ENCODE measurements at places on chromosomes 7 and 10. TPM values are rescaled to one million over a fixed set of nuclear protein-coding genes. Genes with fewer than 3 reads are reported as not detected.

VDAC2 gene
- total RNA-seq = 152 TPM

FAM180A gene
- 13.7 TPM for total RNA-seq

TEX36 gene
- not detected for total RNA-seq

EXOSC1 gene
- total RNA-seq = 33.8 TPM

GSTO2 gene
- total RNA-seq = 17.2 TPM

PCLO gene
- 7.4 TPM for total RNA-seq

PRR15 gene
- total RNA-seq = 46.1 TPM

DNAAF5 gene
- 30.9 TPM for total RNA-seq

SH3PXD2A gene
- total RNA-seq = 62.3 TPM

CDK13 gene
- total RNA-seq = 43.2 TPM

NEUROD6 gene
- total RNA-seq = not detected

EBLN1 gene
- total RNA-seq = not detected

FFAR4 gene
- 6.1 TPM for total RNA-seq

CH25H gene
- 4.0 TPM for total RNA-seq

GJD4 gene
- total RNA-seq = not detected

HTRA1 gene
- 141 TPM for total RNA-seq

SGCE gene
- total RNA-seq = 42.6 TPM

FOXI2 gene
- total RNA-seq = 0.23 TPM

HTR5A gene
- not detected for total RNA-seq

MALRD1 gene
- total RNA-seq = 2.3 TPM
